ENCODE measurements at places on chromosomes 5 and 9.

DNA sequence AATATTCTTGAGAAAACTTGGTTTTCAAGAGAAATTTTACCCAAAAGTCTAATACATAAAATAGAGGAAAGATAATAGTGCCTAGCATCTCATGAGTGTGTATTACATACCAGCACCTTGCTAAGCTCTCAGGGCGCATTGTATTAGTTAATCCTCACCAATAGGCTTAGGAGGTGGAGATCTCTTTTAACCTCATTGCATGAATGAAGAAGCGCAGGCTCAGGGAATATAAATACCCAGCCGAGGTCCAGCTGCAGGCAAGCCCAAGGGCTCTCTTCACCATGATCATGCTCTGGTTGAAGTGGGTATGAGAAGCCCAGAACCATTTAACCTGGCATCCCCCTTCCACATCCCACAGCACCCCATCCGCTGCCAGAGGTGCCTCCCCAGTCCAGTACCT is 46.0 kb downstream of the CAMK2A start:
- no peak for DNase-seq

GRCh38 chr9:135991771-135992170 is 30.6 kb upstream of the UBAC1 start:
- DNase-seq: no peak

DNA sequence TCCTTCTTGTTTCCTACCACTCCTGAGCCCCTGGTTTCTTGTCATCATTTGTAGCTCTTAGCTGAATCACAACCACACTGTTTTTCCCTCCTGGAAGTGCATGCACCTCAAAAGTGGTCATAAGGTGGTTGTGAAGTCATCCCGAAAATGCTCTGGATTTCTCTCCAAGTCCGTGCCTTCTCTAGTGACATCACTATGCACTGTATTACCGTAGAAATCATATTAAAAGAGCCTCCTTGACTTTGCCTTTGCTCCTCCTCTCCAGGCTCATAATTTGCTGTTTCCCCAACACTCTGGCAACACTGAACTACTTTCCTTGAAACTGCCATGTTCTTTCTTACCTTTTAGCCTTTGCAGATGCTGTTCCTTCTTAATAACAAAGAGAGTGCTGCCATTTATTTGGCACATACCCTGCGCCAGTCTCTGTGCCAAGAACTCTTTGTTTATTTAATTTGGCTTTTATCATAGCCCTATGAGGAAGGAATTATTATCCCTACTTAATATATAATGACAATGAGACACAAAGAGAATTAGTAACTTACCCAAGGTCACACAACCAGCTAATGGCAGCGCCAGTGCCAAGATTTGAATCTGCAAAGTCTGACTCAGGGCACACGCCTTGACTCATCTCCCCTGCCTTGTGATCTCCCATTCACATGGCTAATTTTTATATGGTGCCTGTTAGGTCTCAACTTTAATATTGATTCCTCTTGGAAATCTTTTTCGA is 115.4 kb downstream of the KIF4B start:
- DNase-seq: no peak

GRCh38 chr5:174358276-174358675 is 312.8 kb downstream of the NSG2 start:
- DNase-seq: no peak

- no peak for DNase-seq
Observed at GRCh38 chr5:134070725-134071613, 43.5 kb upstream of the TCF7 start.

- DNase-seq: no peak
Observed at GRCh38 chr5:76956033-76956432, 3.2 kb downstream of the CRHBP start.

DNA sequence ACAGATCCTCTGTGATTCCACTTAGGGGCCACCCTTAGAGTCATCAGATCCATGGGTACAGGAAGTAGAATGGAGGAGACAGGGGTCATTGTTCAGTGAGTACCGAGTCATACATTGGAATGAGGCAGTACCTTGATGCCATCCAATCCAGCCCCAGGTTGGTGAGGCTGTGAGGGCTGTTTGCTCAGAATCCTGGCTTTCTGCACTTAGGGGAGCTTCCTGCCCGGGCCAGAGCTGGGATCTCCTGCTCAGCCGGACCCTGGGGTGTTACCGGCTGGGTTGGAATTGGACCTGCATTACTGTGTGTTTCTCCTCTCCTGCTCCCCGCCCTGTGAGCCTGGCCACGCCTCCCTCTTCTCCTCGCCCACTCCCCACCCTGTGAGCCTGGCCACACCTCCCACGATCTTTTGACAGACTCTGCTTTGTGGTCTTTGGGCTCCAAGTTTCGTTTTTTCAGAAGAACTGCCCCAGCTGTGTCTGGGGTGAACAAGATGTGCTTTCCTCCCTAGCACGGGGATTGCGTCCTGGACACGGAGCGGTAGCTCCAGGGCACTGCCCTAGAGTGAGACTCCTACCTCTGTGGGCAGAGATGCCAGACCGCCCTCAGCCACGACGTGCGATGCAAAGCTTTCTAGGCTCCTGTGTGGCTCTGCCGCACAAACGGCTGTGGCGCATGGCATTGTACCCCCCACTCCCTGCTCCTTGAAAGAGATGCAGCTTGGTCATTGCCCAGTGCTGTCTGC is 15.4 kb downstream of the TRAF2 start:
- DNase-seq: peak; percentile 75
